ENCODE measurements at places on chromosomes 3 and 15.
A peak's percentile ranks its signal among the peaks of the same experiment; 100 is the strongest.

GRCh38 chr3:127959873-127960272, 44.8 kb downstream of the KBTBD12 start:
- no peak for DNase-seq

- peak; percentile 87 for DNase-seq
Measured at GRCh38 chr3:77039606-77040171, at the start of gene ROBO2. ROBO2 (plus strand) TSS chr3:77040099; CDS start chr3:77040786, 687 bp downstream.

- no peak for DNase-seq
Measured at GRCh38 chr3:162022911-162023310, 526.3 kb downstream of the OTOL1 start.

DNA sequence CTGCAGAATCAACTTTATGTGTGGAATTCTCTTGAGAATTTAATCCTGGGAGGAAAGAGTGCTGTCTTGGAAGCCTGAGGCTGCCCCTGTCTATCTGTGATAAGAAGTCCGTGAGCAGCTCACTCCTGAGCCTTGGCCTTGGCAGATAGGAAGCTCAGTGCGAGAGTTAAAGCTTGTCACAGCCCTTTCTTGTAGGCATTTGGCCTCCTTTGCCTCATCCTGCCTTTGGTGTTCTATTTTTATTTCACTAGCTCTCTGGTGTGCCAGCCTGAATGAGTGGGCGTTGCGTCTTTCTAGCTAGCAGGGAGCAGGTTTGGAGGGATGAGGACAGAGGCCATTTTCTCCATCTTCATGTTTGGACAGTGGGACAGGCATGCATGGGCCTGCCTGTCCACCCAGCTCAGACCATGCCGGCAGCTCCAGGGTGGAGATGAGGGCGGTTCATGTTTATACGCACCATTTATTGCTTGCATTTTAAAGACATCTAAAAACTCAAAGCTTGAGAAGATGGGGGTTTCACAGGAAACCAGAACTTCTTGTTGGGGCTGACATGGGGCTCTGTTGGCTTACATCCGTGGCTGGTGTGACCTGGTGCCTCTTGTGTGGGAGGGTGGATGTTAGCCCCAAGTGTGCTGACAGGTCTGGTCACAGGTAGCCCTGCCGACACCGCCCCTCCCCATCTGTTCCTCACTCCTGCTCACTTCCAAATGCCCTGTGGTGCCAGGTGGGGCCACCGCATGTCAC, 29.8 kb downstream of the IRAK2 start:
- DNase-seq, result no peak

- DNase-seq, result no peak
Measured at GRCh38 chr3:436053-436452, 239.5 kb downstream of the CHL1 start.

- DNase-seq, result no peak
Measured at GRCh38 chr3:189947948-189948723, 172.6 kb downstream of the P3H2 start.

GRCh38 chr3:193905541-193906396, 230.2 kb upstream of the HES1 start:
- DNase-seq, result peak; percentile 87

DNA sequence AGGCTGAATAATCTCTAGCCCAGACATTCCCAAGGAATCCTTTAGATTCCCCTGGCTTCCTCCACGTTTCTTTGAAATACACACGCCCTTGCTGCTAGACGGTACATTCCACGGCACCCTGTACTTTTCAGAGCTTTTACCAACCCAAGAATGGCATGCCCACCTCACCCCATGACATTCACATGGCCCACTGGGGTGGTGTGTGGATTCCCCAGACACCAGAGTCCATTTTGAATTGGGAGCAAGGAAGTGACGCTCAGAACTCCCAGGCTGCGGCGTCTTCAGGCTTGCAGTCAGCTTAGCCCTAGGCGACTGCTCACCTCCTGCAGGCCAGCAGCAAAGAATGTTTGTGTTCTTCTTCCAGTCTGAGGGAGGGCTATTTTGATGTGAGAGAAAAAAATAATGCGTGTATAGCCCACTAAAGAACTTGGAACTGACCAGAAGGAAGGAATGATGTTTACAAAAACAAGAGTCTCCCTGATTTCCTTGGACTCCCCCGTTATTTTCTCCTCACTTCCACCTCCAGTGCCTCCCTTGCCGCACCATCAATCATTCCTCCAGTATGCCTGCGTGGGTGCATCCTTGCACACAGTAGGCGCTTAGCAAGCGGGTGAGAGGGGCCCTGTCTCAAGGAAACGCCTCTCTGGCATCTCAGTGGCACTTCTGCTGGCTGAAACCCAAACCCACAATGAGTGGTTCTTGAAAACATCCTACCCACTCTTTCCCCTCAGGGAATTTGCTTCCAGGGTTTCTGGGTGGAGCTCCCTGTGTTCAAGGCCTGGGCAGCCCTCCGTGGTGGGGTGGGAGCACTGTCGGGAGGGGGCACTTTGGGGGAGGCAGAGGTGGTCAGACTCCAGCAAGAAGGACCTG, 59.9 kb downstream of the SMAD6 start:
- peak; percentile 65 for DNase-seq

DNA sequence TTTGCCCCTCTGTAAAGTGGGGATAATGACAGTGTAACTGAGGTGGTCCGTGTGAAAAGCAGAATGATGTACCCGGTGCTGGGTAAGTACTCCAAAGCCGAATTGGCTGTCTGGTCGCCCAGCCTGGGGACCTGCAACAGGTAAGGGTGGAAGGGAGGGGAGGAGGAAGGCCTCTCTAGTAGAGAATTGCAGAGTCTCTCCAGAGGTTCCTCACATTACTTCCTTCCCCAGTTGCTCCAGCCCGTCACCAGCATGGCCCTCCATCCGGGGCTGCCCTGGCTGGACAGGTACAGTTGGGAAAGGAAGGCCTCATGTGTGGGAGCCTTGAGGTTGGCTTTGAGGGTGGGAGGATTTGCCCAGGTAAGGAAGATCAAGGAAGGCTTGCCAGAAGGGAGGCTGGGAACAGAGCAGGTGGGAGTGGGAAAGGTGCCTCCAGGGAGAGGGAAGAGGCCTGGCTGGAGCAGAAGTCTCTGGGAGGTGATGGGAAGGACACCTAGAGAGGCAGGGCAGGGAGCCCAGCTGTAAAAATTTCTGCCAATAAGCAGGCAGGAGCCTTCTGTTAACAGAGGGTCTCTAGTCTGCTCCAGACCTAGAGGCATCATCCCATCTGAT, 1.7 kb upstream of the PSTPIP1 start:
- DNase-seq, result no peak

DNA sequence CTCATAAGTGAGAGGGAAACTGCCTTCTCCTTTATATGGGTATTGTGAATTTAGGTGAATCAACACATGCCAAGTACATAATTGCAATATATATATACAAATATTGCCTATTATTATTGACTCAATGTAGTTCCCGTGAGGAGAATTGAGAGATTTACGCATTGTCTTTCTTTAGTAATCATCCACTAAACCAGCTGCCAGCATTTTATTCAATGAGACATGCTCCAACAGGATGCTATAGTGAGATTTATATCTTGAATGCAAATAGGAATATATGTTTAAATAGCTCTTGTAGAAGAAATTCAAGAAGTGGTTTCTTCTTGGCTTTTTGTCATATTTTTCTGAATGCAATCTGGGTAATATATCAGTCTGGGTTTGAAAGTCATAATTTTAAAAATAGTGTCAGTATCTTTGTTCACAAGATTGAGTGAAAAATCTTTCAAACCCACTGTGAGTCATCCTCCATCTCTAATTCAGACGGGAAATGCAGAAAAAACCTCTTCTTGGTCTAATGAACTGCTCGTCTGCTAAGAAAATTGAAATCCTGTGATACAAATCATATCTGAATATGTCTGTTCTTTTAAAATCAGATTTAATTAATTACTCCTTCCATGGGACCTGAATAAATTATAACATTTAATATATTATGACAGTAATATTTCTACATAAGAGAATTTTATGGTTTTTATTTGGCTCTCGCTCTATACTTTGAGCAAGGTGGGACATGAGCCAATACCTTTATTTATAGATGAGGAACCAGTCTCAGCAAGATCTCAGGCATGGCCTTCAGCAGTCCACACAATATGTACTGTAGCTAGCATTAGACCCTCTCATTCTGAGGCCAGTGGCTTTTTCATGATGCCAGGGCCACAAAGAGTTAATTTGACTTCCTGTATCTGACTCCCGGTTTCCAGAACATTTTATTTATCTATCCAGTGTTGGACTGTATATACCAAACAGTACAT, 516.0 kb downstream of the GABRG3 start:
- no peak for DNase-seq

DNA sequence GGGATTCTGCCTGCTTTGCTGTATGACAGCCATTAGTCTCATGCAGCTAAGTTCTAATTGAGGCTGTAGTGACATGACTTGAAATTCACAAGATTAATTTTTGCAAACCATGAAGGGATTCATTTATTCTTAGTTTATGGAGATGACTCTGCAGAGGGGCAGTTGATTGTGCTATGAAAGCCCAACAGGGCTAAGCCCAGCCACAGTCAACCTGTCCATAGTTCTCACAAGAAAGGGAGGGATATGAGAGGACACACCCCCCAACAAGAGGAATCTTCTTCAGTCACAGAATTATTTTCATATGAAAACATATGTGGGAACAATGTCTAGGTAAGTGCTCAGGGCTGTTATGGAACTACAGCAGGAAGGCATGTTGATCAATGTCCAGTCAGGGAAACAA, 61.9 kb upstream of the ABHD17C start:
- DNase-seq, result no peak

DNA sequence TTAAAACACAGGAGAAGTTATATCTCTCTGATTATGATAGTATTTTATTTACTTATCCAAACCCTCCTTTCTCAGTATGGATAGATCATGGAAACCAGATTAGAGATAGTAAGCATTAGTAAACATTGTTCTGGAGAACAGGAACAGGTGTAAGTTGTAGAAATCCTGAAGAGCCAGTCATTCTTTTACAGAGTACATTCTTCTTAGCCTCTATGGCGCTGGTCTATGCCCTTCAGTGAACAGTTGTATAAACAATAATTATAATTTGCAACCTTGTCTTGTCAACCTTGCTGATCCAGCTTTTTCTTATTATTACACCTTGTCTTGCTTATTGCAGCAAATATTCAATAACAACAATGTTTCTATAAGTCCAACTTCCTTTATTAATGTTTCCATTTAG, 47.4 kb downstream of the SLC15A2 start:
- no peak for DNase-seq
